Kidney tubule cell (primary cell): ENCODE measurements at places on chromosomes 6 and 20.
A peak's percentile ranks its signal among the peaks of the same experiment; 100 is the strongest.

- DNase-seq: peak; percentile 79
Measured at GRCh38 chr6:154319231-154319858, 37.3 kb downstream of the IPCEF1 start.

DNA sequence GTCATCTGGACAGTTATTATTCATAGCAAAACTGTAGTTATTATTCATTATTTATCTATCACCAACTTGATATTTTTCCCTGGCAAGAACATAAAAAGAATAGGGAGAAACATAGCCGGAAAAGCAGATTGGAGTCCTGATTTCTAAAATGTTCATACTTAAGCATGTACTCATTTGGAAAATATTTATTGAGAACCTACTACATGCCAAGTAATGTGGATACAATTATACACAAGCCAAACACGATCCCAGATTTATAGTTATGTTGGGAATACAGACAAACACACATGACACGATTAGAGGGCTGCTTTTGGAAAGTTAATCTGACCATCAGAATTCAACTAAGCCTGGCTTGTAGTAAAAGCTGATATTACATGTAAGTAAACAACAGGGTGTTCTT is 30.7 kb downstream of the ARHGAP18 start:
- no peak for DNase-seq

- peak; percentile 50 for DNase-seq
Measured at GRCh38 chr20:19875376-19876221, 117.5 kb downstream of the RIN2 start.

DNA sequence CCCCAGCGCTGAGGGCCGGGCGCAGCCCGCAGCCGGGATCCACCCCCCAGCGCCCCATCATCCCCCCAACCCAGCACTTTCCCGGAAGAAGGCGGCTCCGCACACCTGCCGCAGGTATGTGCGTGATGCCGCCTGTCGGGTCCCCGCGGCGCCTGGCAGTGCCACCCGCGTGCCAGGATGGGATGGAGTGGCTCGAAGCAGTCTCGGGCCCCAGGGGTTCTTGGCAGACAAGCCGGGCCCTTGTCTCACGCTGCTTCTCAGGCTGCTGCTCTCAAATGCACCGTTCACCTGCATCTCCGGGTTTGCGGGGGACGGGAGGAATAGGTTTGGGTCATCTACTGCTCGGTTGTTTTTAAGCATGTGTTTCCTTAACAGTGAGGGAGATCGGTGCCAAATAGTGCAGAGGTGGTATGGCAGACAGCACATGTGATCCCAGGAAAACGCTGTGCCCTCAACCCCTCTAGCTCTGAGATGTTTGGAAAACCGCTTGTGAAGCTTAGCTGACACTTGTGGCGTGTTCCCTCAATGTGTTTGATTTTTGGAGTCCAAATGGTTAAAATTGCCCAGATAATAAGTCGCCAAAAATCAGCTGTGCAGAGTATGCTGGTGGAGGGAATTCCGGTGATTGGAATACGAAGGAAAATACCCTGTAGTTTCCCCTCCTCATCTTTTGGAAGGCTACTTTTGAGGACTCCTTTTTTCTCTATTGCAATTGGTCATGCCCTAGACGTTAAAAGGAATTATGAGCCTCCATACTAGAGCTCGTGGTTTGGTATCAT is 926 bp downstream of the MYLIP start:
- peak; percentile 10 for DNase-seq

GRCh38 chr20:56376331-56376730 is 15.7 kb downstream of the AURKA start:
- DNase-seq: no peak
